ENCODE measurements at places on chromosomes 1 and 21. TPM values are rescaled to one million over a fixed set of nuclear protein-coding genes. Genes with fewer than 3 reads are reported as not detected.

Gene CBS
- 68.3 TPM for total RNA-seq

Gene LCE1A
- not detected for total RNA-seq

Gene ANKRD65
- 1.4 TPM for total RNA-seq

Gene MROH9
- not detected for total RNA-seq

Gene F3
- total RNA-seq: 25.6 TPM

GRCh38 chr1:214570442-214570841 lies 19.0 kb upstream of the PTPN14 start:
- no peak for DNase-seq

- DNase-seq: no peak
Measured at GRCh38 chr1:149845416-149845815, 54.0 kb upstream of the BOLA1 start.

DNA sequence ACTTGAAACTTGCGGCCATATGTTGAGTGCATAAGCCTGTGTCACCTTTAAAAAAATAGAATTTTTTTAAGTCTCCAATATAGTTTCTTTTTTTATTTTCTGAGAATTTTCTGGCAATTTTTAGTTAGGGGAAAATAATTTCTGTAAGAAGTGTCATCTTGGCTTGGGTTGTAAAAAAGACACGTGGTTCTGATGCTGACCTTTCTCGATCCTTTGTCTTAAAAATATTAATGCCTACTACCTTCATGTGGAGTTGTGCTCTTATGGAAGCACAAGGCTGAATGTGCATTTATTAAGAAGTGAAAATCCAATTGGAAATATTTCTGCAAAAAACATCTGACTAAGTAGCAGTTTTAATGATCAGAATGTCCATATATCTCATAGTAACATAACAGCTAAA lies 3.5 kb downstream of the ELAVL4 start:
- DNase-seq: no peak

DNA sequence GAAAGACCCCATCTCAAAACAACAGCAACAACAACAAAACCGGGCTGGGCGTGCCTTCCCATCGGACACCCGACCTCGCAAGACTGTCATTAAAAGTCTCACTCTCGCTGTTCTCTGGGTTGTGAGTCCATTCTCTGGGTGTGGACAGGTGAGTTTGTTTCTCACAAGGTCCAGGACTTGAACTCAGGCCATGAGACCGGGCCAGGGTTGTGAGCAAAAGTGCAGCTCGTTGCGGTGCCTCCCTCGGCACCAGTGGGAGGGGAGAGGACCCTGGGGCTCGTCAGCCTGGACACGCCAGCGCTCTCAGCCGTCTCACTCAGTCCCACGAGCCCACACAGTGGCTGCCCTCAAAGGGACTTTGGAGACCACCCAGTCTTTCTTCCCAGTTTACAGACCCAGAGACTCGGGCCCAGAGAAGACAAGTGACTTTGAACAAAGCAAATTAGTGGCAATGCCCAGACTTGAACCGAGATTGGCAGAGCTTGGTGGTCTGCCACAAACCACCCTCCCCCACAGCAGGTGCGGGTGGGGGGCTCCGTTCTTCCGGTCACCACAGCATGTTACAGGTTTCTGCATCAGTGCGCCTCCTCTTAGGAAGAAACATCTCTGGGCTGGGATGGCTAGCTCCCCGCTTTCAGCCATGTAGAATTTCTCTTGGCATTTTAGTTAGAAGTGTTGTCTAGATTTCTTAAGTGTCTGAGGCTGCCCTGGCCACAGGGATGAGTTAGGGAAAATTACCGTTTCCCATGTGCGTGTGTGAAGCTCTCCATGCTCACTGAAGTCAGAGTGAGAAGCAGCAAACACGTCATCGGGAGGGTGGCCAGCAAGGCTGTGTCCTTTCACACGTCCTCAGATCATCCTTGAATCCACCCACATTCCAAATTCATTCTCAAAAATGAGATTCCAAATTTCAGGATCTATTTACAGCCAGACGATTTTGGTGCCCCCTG lies 28.3 kb downstream of the LRRC3 start:
- no peak for DNase-seq

GRCh38 chr1:54358503-54359168 lies 47.6 kb downstream of the SSBP3 start:
- no peak for DNase-seq

- DNase-seq: no peak
Measured at GRCh38 chr1:217563179-217563578, 67.7 kb downstream of the GPATCH2 start.

DNA sequence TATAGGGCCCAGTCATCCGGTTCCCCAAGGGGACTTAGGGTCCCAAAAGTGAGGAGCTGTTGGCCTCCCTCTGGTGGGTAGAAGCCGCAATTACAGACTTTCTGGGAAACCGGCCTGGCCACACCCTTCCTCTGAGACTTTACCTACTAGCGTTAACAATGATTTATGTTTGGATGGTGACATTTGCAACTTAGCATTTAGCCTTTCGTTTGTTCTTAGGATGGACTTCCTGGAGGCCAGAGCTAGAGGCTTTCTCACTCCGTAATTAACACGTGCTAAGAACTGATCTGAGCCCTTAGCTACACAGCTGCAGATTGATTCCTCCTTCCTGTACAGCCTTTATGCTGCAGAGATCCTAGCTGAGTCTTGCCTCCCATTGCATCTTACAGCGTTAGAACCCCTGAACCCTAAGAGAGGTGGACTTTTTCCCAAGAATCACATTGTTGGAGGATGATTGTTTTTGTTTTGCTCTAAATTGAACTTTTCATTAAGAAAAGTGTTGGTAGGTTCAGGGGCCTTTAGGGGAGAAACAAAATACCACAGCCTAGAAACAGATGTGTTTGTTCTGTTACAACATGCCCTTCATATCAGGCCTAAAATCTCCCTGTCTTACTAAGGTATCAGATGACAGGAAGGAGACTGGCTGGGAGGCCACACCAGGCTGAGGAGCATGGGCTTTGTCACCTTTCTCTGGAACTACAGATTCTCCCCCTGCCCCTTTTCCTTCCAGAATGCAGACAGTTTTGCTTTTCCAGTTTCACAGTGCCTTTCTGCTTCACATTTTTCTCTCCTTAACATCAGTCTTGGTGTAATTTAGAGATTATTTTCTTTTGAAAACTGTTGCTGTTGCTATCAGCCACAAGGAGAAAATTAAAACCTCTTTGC lies 1.9 kb downstream of the S100A11 start:
- DNase-seq: no peak

GRCh38 chr1:151638812-151639211 lies 27.0 kb downstream of the SNX27 start:
- no peak for DNase-seq

DNA sequence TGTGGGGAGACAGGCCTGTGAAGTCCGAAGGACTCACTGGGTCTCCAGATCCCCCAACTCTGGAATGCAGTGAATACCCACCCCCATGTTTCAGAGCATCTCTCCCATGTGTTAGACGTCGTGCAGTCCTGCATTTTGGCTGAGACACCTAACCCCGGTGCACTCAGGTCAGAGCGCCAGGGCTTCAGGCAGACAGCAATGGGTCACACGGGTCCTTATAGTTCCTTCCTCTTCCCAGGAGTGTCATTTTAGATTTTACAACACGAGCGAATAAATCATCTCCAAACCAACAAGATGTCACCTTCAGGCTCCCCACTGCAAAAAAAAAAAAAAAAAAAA lies 5.1 kb downstream of the PRRX1 start:
- no peak for DNase-seq

DNA sequence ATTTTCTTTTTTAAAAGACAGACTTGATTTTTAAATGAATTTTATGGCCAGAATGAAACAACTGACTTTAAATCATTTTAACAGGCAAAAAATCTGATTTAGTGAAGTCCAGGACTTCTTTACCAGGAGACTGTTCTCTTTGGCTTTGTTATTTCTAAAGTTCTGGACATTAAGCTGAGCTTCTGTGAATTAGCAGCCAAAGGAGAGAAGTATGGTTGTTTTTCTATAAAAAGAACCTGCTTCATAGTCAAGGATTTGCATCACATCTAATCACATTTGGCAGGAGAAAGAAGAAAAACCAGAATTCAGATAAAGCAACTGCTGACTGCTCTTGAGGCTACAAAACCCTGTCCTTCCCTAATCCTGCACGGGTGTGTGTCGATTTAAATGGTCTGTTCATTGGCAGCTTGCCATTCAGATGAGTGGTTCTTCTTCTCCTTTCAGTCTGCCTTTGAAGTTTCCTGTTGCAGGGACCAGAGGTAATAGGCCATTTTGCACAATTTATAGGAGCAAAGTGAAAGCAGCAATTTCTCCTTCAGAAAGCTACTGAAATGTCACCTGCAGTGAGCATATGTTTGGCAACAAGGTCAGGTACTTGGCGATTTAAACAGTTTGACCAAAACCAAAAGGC lies 215.4 kb downstream of the OLFM3 start:
- no peak for DNase-seq

DNA sequence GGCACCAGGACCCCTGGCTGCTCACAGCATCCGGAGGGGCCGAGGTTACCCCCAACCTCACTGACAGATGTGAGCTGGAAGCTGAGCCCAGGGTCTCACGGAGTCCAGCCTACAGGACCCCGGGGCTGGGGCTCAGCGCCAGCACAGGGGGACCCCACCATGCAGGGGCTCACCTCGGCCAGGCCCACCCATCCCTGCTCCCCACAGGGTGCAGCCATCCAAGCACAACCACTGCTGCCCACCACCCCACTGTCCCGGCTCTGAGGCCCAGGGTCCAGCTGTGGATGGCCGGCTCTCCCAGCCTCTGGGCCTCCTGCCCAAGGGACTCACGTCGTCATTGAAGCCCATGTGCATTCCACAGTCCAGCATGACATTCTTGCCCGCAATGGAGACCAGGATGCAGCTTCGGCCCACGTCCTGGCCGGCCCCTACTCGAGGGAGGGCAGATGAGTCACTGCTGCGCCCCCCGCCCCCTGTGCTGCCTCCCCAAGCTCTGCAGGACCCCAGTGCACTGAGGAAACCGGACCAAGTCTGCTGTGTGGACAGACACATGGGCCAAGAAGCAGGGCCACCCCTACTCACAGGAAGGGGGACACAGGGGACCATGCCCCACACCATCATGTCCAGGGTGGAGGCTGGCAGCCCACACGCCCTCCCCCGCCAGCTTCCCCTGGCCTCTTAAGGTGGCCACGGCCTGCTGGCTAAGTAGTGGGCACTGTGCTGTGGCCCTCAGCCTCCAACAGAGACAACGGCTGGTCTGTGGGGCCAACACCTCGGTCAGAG lies 3.6 kb downstream of the INTS11 start:
- no peak for DNase-seq

DNA sequence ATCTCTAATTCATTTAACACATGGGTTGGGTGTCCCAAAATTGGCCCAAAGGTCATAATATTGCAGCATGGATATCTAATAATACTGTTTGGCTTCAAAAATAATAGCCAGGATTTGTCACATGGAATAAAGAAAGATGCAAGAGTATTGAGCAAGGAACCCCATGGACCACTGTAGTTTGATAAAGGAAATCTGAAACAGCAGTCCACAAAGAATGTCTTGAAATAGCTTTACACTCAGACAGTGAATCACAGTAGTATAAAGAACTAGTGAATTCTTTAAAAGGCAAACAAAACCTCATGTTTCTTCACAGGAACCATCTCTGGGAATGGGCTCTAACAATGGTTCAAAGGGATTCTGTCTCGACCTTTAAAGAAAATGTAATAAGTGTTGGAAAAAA lies 576.1 kb upstream of the ZRANB2 start:
- no peak for DNase-seq

DNA sequence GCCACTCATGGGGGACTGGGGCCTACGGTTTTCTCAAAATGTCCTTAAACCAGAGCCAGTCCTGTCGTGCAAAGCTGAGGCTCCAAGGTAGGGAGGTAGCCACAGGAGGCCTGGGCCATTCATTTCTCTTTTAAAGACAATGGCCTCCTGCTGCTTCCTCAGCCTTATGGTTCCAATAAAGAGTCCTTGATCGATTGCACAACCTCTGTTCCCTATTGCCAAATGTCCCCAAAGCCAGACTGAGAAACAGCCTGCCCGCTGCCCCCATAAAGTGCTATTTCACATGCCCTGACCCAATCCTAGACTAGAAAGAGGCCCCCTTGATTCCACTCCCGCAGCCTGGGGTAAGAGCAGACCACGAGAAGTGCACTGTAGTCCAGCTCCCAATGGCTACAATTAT lies 166.7 kb downstream of the CLIC6 start:
- no peak for DNase-seq

DNA sequence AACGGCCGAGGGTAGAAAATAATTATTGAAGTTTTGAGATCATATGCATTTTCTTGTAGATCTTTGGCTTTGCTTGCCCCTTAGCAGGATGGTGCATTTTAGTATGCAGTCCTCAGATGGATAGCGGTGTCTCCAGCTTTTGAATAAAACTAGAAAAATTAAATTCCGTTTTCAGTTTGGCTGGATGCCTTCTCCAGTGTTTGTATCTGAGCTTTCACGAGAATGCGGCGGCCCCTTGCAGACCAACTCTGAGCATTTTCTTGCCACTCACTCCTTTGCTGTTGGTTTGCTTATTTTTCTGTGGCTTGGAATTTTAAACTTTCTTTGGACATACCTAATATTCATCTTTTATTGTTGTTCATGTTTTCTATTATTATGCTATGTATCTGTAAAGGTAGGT lies 192.6 kb downstream of the NFIA start:
- DNase-seq: no peak

- DNase-seq: no peak
Measured at GRCh38 chr21:41328660-41329607, 12.3 kb downstream of the FAM3B start.

DNA sequence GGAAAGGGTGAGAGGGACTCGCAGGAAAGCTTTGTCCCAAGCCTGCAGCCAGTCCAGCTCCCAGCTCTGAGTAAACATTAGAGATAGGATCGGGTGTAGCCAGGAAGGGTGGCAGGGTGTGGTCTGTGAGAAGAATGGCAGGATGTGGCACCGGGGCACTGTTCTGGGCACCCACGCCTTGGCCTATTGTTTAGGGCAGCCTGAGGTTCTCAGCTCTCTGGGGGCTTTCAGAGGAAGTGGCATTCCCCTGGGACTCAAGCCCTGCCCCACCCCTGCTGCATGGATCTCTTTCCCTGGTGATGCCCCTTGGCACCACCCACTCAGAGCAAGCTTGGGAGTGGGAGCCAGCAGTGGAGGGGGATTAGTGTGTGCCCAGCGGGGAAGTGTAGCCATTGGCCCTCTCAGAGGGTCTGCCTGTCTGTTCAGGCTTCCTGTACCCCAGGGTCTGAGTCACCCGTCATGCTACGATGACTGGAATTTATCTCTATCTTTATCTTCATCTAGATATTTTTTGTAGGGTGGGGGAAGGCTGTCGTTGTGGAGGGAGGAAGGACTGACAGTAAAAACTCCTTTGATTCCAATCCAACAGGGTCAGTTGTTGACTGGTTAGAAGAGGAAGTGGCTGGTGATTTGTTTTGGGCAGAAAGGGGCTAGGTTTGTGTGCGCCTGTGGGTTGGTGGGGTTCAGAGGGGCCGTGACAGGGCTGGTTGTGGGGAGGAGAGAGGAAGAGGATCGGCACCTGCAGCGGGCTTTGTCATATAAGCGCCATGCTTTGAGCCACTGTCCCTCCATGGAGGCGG lies 31.6 kb downstream of the SOX13 start:
- no peak for DNase-seq

- no peak for DNase-seq
Measured at GRCh38 chr1:32989160-32990050, 24.8 kb upstream of the RNF19B start.

- DNase-seq: no peak
Measured at GRCh38 chr1:59552007-59552406, 255.1 kb downstream of the FGGY start.

- DNase-seq: no peak
Measured at GRCh38 chr1:183218971-183219615, 33.0 kb downstream of the LAMC2 start.

- no peak for DNase-seq
Measured at GRCh38 chr1:46192171-46192570, 6.1 kb downstream of the POMGNT1 start.

- DNase-seq: no peak
Measured at GRCh38 chr1:150808121-150808520, at the start of gene CTSK. TSS of gene CTSK (minus strand) at chr1:150808260. CDS start at chr1:150806805, 1,455 bp downstream.

- DNase-seq: no peak
Measured at GRCh38 chr1:41374711-41375110, 13.5 kb downstream of the FOXO6 start.

Measured in occipital lobe (tissue), 3 donors.